MCF 10A (cell line): ENCODE measurements at places on chromosomes 16 and 17. TPM values are rescaled to one million over a fixed set of nuclear protein-coding genes. Genes with fewer than 3 reads are reported as not detected.

- peak; percentile 9 for DNase-seq
Measured at GRCh38 chr16:80968386-80969113, 38.1 kb downstream of the CMC2 start.

GRCh38 chr16:86571530-86571915 is 4.9 kb downstream of the FOXC2 start:
- DNase-seq: no peak

GRCh38 chr16:27756206-27756970 is 206.4 kb downstream of the KATNIP start:
- no peak for DNase-seq

GRCh38 chr17:16258901-16259300 is 41.9 kb downstream of the PIGL start:
- DNase-seq: peak; percentile 22

DNA sequence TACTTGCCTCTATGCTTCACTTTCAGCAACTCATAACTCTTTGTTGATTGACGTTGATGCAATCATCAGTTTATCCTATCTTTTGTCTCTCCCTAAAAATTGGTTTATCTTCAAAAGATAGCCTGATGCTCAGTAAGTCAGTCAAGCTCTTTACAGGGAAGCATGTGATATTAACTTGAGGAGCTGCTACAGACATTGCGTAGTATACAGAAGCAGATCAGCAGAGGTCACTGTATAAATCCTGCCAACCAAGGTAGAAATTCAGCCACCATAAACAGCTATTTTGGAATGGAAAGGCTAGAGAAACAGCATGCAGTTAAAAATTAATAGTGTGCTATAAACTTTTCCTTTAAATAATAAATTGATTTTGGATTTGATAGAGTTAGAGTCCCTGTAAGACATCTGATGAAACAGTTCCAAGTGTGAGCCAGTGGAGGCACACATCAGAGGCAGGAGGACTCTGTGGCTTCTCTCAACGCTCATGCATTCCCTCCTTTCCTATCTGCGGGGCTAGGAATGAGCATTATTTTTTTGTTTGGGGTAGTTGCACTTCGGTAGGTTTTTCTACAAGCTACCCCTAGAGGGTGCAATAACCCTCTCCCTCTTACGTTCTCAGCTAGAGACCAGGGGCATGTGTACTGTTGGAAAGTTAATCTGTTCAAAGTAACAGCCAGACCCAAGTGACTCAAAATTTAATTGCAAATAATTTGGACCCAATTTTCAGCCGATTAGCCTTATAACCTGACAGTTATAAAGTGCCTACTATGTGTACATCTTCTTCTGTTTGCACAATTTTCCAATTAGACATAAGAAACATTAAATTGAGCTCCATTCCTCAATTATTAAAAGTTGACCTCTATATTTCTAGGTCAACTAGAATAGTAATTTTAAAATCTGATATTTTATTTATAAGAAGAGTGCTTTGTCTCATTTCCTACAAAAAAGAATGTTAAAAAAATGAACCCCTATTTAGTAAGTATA is 647.7 kb upstream of the SOX9 start:
- DNase-seq: peak; percentile 73

DNA sequence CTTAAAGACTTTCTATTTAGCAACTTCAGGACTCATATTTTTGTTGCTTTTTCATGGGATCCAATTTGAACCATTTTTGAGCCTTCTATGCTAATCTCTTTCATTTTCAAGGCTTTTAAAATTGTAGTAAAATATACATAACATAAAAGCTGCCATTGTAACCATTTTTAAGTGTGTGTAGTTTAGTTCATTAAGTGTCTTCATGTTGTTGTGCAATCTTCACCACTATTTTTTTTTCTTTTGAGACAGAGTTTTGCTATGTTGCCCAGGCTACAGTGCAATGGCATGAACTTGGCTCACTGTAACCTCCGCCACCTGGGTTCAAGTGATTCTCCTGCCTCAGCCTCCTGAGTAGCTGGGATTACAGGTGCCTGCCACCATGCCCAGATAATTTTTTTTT is 451.6 kb downstream of the TMEM114 start:
- DNase-seq: no peak

DNA sequence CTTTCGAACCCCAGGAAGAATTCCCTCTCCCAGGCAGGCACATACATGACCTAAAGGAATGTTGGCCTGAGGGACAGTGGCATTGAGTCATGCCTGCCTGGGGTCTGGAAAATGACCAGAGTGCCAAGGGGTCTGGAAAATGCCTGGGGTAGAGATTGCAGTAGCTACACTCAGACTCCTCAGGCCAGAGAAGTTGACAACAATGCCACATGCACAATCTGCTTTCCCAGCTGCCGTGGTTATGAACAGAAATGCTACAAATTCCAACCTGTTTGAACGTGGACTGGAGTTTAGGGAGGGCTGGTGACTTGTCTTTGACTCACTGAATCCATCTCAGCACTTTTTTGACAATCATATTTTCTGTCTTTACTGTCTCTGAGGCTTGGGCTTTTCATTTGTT is 250.0 kb downstream of the ABCC12 start:
- peak; percentile 19 for DNase-seq

GRCh38 chr16:78519896-78520295 is 420.4 kb downstream of the WWOX start:
- no peak for DNase-seq

GRCh38 chr17:13557077-13557476 is 44.7 kb downstream of the HS3ST3A1 start:
- DNase-seq: no peak

DNA sequence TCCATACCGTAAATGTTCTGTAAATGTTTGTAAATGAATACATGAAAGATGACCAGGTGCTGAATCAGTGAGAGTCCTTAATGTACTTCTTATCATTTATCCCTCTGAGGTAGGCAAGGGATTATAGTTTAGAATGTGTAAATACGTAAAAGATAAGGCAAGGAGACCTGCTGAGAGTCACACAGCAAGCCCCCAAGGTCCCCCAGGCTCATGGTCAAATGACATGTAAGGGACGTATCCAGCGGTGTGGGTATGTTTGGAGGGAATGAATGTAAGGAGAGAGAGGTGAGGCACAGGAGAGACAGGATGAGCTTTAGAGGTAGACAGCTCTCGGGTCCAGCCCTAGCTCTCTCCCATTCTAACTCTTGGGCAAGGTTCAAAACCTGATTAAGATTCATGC is 341.8 kb downstream of the WWOX start:
- no peak for DNase-seq

DNA sequence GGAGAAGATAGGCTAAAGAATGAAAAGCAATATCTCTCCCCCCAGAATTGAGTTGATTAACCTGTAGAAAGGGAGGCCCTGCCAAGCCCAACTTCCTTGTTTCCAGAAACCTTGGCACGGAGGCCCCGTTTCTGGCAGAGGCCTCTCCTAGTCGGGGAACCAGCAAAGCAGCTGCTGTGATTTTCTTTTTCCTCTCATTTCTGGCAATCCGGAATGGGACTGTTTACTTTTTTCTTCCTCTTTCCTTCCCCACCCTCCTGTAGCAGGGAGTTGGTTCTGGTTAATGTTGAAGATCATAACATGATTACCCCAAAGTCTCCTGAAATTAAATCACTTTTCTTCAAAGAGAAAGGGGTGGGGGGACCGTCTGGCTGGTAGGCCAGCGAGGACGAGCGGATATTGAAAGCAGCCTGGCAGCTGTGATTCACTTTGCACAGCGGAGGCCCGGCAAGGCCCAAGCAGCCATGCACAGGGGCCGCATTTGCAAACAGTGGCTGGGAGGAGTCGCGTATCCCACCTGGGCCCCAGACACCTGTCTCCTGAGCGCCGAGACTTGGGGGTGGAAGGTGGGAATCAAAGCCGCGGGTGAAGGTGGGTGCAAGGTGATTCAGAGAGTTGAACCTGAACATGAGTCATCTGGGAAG is 51.5 kb downstream of the NTN1 start:
- DNase-seq: no peak

DNA sequence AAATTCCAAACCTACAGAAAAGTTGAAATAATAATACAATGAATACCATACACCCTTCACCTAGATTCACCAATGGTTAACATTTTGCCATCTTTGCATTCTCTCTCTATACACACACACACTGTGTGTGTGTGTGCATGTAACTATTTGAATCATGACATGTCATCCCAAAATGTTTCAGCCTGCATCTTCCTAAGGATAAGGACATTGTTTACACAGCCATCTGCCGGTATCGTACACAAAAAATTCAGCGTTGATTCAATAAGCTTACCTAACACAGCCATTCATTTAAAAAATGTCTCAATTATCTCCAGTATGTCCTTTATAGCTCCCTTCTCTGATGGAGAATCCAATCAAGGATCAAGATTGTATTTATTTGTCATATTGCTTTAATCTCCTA is 3.9 kb downstream of the MXRA7 start:
- DNase-seq: no peak

GRCh38 chr16:53692146-53692545 is 11.5 kb downstream of the RPGRIP1L start:
- peak; percentile 19 for DNase-seq

DNA sequence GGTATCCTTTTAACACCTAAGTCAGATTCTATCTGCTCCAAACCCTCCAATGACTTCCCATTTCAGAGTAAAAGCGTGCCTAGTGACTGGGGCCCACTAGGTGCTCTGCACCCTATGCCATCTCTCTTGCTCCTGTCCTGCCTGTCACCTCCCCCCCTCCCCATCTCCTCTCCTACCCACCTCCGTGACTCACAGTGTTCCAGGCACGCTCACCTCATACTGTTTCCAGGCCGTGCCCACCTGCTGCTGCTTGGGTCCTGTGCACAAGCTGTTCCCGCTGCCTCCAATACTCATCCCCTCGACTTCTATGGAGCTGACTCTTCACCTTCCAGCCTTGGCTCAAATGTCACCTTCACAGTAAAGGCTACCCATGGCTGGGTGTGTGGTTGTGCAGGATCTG is 21.7 kb downstream of the DNAH3 start:
- no peak for DNase-seq

- no peak for DNase-seq
Measured at GRCh38 chr16:8355675-8356074, 234.6 kb downstream of the TMEM114 start.

GRCh38 chr17:39933912-39934311 is 6.4 kb downstream of the LRRC3C start:
- no peak for DNase-seq

DNA sequence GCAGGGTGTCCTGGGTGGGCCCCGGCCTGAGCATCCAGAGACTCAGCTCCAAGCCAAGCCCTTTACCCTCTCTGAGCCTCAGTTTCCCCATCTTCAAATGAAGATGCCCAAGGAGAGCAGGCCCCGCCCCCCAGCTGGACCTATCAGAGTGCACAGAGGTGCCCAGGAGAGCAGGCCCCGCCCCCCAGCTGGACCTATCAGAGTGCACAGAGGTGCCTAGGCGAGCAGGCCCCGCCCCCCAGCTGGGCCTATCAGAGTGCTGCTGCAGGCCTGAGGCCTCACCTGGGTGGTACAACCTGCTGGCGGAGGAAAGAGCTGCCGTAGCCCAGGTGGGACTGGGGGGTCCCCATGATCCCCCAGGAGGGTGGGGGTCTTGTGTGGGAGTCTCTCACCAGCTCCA is 3.4 kb upstream of the SSTR5 start:
- no peak for DNase-seq

DNA sequence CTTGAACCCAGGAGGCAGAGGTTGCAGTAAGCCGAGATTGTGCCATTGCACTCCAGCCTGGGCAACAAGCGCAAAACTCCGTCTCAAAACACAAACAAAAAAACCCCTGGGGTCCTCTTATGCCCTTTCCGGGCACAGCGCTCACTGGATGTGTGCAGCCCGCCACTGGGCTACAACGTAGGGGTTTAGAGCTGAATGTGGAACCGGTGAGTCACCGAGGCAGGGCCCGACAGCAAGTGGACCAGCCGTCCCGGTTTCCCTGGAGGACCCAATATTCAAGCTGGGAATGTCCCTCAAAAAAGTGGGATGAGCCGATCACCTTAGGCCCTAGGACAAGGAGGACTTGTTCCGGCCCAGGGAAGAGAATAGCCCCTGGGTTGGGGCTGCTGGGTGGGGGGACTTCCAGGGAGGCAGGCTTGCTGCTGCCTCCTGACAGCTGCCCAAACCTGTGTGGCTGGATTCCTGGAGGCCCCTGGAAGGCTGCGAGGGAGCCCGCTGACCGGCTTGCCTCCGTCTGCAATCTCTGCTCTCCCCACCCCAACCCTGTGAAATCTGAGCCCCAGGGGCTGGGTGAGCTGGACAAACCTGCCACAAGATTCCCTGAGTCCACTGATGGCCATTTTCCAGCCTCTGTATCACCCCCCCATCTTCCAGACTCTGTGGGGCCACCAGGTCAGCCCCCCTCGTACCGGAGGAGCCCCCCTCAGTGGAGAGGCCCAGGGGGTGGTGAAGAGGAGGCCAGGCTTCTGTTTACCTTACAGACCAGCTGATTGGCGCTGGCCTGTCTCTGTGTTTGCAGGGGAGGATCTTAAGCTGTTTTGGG is 2.9 kb upstream of the CLDN9 start:
- DNase-seq: no peak

- DNase-seq: no peak
Measured at GRCh38 chr17:4772235-4772613, 538 bp downstream of the TM4SF5 start.

GRCh38 chr17:35780950-35781349 is 14.5 kb downstream of the MMP28 start:
- DNase-seq: no peak

DNA sequence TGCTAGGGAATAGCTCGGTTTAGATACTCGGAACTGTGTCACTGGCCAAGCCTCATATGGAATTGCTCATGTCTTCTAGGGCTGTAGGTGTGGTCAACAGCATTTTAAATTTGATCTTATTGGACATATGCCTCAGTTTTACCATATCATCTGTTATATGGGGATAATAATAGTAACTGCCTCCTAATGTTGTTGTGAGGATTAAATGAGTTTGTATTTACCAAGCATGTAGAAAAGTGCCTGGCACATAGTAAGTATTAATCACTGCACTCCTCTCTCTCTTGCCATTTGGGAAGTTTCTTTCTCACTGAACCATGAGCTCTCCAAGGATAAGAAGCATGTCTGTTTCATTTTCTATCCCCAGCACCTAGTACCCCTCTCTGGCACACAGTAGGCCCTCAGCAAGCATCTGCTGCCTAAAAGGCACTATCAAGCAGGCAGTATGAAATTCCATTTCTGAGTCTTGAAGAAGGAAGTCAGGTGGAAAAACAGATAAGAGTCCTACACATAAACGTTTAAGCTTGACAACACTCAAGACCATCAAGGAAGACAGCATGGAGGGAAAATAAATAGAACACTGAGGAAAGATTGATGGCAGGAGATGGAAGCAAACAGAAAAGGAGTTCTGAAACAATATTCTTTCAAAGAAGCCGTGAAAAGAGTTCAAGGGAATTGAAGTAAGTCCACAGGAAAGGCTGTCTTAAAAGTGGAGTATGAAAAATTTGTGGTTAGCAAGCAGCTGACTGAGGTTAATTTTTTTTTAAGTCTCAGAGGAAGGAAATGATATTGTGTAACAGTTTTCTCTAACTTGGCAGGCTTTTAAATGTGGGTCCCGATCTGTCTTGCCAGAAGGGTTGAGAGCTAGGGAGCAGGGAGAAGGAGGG is 2.2 kb upstream of the ATP6V0A1 start:
- peak; percentile 70 for DNase-seq

- peak; percentile 92 for DNase-seq
Measured at GRCh38 chr17:78313735-78314648, 45.9 kb downstream of the SOCS3 start.

Gene TMEM92
- 1.1 and 1.5 TPM in 2 replicates for total RNA-seq

Gene KCNJ18
- not detected in 2 replicates for total RNA-seq

Gene CHST4
- total RNA-seq: 0.14 TPM in 1 of 2 replicates, not detected in the other

Gene MGAT5B
- total RNA-seq: 1.3 and 1.7 TPM in 2 replicates

Gene KRTAP4-3
- not detected in 2 replicates for total RNA-seq

Gene ZFP3
- not detected in 2 replicates for total RNA-seq

Gene CDH8
- total RNA-seq: 0.22 and 0.42 TPM in 2 replicates

Gene NOL3
- 49.8 and 65.7 TPM in 2 replicates for total RNA-seq

Gene COL1A1
- 3.4 and 4.5 TPM in 2 replicates for total RNA-seq
